Bronchial epithelial cell (primary cell): ENCODE measurements at places on chromosomes 4 and X.

DNA sequence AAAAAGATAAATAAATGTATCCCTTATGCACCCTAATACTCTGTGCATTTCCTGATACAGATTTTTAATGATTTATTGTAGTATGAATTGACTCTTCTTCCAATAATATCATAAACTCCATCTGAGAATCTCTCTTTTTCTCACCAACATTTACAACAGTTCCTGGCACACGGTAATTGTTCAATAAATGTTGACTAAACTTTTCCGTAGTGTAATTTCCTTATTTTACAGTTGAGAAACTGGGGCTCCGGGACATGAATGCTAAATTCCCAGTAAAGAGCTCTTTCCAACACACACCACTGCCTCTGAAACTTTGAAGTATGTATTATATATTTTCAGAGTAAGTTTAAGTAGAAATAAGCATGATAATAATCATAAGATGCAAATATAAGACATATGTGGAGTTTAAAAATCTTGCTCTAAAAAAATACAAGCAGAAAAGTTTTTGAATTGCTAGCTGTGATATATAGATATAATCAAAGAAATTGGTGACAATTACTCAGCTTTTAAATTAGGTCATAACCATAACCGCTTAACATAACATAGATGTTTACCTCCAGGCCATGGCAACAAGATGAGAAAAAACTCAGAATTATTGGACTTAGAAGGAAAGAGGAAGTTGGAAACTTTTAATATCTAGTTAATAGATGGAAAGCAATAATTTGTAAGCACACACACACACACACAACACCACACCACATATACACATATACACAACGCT is 28.2 kb upstream of the ANTXR2 start:
- peak; percentile 46 for DNase-seq

GRCh38 chr4:141858437-141858836 is 222.1 kb downstream of the IL15 start:
- DNase-seq = no peak

DNA sequence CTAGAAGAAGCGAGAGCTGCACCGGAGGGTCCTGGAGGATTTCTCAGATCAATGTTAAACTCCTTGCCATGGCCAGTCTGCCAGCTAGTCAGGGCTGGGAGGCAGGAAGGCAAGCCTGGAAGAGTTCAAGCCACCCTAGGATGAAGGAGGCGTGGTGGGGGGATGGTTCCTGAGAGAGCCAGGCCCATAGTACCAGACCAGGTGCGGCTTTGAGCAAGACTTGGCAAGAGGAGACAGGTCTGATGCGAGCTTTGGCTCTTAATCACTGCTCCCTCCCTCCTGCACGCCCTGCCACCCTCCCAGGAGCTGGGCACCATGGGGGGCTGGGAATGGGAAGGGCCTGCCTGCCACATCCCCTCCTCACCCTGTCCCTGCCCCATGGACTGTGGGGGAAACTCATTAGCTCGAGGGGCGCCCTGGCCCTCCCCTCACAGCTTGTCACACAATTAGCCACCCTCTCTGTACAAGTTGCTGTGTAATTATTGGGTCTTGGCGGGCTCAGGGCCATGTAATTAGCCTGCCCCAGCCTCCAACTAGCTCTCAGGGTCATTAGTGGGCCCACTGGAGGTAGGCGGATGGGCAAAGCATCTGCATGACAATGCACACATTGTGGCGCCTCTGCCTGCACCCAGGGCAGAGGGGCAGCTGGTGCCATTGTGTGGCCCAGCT is 50.3 kb downstream of the EFNB1 start:
- peak; percentile 86 for DNase-seq

DNA sequence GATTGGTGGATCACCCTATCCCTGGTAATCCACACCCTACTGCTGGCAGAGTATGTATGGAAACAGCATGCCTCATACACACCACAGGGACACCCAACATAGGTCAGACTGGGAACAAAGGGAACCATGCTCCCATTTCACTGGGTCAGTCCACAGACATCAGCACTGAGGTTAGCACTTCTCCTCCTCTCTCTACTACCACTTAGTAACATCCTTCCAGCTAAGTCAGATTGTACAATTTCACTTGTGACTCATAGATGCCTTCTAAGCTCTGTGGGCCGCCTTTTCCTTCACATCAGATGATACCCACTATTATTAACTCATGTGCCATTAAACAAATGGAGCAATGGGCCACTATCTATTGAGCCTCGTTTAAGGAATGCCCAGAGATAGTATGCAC is 15.5 kb upstream of the ZXDA start:
- DNase-seq = no peak

DNA sequence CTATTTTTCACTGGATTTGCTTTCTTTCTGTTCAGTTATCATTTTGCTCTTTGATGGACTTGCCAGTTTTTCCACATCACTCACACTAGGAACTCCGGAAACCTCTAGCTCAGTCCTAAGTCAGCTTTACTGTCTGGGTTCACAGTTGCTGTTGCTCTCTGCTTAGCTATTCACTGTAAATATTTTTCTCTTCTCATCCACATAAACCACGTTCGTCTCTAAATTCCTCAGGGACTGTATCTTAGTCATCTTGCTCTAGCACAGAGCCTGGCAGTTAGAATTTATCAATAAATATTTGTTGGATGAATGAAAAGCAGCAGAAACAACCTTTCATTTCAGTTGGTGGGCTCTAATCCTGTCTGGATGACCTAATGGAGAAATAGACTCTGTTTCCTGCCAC is 119.4 kb upstream of the DMD start:
- DNase-seq = no peak

- no peak for DNase-seq
Observed at GRCh38 chr4:17072483-17072882, 174.0 kb upstream of the LDB2 start.

DNA sequence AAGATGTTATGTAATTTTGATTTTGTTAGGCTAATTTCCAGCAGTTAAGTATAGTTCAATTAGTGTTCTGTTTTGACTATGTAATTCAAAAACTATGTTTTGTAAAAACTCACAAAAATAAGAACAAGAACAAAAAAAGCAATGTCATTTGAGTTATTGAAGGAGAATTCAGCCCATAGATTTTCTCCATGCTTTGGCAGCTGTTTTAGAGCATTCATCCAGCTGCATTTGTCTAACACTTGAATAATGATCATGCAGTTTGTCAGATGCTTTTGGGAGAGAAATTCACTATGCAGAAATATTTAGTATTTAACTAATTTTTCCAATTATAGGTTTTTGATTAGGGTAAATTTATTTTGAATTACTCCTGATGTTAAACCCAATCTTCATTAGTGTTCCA is 14.2 kb downstream of the CPE start:
- no peak for DNase-seq

DNA sequence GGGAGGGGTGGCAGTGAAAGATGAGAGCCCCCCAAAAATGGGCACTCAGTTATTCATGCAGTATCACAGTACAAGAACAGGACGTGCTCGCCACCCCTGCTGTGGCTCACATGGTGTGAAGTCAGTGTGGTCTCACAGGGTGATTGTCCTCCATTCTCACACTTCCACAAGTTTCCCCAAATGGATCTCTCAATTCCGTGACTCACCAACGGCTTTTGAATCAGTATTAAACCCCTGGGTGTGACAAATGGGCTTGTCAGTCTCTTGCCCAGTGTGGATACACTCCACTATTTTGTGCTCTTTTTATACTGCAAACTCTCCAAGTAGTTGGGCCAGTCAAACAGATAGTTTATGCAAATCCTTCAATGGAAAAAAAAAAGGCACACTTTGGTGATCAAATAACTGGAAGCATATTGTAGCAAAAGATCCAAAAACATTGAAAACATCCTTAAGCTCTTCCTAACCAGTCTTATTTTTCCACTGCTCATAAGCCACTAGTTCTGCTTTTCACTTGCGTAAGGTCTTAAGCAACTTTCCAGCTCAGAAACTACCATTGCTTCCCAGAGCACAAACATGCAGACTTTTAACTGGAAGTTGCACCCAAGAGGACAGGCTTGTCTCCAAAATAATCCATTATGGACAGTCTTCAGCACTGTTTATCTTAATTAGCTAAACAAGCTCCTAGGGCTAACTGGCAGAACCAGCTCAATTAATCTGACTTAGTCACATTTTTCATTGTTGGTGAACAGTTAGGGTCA is 365.7 kb downstream of the PPP3CA start:
- peak; percentile 22 for DNase-seq

GRCh38 chr4:139816856-139817255 is 151.2 kb downstream of the MGST2 start:
- DNase-seq = no peak

DNA sequence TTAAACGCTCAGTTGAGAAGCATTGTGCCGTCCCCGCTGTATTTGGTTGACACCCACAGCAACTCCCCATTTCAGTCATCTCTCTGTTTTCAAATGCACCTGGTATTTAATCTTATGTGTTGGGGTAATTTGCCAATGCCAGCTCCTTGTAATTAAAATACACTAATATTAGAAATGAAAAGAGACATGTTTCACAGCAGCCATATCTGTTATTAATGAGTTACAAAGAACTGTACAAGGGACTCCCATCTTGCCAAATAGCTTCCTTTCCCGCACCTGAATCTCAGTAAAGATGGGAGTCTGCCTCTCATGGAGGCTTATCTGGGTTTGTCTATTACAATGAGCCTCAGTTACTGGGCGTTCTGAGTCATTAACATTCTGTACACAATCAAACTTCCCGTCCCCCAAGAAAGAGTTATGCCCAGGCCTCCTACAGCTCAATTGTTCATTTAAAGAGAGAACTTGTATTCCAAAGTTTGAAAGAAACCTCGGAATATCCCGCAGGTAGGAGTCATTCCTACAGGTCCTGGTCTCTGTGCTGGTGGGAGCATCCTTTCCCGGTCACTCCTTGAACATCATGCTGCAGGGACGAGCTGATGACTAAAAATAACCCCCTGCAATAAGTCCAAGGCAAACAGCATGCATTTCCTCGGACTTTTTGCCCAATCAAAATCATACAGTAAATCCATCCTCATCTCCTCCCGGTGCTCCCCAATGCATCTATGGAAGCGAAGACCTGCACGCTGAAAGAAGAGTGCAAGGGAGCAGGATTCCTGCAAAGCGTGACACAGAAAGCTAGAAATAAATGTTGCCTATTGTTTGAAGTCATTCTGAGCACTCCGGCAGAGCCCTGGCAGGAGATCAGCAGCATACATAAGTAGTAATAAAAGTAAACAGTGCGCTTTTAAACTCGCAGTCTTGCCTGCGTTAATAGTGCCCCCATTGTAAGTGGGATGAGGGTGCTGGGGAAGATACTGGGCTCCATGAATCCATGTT is 926 bp downstream of the NDP start:
- peak; percentile 33 for DNase-seq

DNA sequence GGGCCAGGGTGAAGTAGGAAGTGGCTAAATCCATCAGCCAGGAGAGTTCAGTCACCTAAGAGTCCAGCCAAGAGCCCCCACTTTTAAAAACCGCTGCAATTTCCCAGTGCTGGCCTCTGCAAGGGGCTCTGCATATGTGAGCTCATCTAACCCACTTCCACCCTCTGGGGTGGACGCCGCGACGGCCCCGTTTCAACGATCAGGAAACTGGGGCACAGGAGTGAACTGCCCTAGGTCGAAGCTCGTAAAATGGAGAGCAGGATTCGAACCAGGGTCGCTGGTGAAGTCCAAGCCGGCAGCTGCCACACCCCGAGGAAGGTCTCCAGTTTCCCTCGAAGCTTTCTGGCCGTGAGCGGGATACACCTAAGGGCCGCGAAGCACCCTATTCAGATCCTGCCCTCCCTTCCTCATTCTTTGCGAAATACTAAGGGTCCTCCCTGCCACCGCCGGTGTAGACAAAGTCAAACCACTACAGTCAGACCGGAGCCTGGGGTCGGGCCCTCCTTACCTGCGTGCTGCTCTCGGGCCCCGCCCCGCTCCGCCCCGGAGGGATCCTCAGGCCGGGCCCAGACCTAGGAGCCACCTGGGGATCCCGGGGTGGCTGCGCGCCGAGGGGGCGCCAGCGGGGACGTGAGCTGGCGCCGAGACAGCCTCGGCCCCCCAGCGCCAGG is 446 bp downstream of the EVC2 start:
- DNase-seq = peak; percentile 33

GRCh38 chr4:44671636-44672035 is 6.6 kb upstream of the GUF1 start:
- no peak for DNase-seq

- no peak for DNase-seq
Observed at GRCh38 chrX:152865232-152865920, 32.5 kb upstream of the ZNF185 start.

GRCh38 chrX:111687305-111687704 is 6.3 kb downstream of the ALG13 start:
- no peak for DNase-seq

GRCh38 chr4:185361872-185362271 is 33.9 kb downstream of the LRP2BP start:
- DNase-seq = no peak

DNA sequence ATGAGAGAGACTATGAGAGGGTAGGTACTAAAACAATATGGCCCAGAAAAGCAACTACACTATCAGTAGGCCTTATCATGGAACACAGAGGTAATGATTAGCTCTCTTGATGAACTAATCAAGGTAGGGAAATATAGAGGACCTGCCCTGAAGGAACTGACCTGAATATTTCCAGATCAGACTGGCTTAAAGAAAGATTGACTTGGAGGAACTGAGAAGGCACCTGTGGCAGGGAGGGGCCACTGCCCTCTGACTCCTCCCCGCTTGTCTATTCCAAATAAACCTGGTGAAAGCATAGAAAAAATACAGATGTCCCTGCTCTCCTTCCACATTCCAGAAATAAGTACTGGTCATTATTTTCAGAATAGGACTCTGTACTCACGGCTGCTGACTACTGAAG is 5.5 kb downstream of the RPS6KA6 start:
- DNase-seq = no peak
